CD8-positive, alpha-beta T cell (primary cell): ENCODE measurements at places on chromosomes 12 and 14.

DNA sequence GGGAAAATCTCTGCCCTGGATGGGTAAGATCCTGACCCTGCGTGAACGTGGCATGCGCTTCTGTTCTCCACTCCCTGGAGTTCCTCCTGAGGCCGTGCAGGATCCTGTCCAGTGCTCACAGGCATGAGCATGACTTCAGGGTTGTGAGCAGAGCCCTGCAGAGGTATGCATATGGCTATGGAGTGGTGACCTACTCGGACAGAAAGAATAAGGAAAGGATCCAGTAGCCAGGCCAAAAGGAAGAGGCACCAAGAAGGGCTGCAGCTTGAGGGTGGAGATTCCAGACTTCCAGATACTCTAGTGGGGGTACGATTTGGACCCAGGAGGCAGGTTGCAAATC is 20.8 kb upstream of the CD27 start:
- DNase-seq = no peak

DNA sequence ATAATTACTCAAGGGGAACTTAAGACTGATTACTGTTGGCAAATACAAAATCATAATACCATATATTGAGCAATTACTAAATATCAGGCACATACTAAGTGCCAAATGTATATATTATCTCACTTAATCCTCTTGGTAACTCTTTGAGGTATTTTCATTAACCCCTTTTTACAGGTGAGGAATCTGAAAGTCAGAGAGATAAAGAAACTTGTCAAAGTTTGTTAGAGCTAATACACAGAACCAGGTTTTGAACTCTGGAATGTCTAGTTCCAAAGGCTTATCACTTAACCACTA is 80.3 kb downstream of the LLPH start:
- DNase-seq = no peak

GRCh38 chr14:29788093-29788492 is 139.6 kb downstream of the PRKD1 start:
- DNase-seq = no peak

GRCh38 chr14:54867011-54867410 is 35.6 kb downstream of the GCH1 start:
- no peak for DNase-seq

- DNase-seq = no peak
These were observed 95.4 kb upstream of the ANO4 start for GRCh38 chr12:100699209-100699608.
